ENCODE measurements at places on chromosomes 2 and 18.

DNA sequence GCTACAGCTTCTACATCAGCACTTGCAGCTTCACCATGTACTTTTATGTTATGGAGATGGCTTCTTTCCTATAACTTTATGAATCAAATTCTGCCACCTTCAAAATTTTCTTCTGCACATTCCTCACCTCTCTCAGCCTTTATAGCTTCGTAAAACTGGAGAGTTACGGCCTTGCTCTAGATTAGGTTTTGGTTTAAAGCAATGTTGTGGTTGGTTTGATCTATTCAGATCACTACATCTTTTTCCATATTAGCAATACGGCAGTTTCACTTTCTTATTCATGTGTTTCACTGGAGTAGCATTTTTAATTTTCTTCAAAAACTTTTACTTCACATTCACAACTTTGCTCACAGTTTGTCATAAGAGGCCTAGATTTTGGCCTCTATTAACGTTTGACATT, 242.9 kb upstream of the GYPC start:
- no peak for DNase-seq

GRCh38 chr18:24462838-24463775, 2.7 kb downstream of the HRH4 start:
- no peak for DNase-seq

DNA sequence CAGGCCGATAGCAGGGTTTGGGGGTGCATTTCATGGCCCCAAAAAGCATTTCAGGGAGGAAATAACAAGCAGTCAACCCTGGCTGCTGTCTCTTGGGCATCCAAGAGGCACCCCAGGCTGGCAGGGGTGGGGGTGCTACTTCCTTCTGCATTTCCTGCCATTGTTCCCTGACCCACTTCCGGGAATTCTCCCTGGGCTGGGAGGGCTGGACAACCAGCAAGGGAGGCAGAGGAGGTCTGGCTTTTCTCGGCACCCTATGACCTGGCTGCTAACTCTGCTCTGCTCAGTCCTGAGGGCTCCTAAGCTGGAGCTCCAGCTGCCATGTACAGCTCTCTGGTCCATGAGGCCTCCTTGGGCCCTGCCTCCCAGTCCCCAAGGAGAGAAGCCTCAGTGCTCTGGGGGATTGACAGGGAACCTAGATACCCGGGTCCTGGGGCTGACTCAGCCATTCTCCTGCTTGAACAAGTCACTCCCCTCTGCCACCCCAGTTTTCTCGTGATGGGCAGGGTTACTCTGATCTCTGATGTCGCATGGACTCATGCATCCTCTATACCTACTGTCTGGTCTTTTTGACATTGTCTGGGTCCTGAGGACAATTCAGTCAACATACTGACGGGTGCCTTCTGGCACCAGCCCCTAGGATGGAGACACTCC, 47.2 kb downstream of the DYSF start:
- no peak for DNase-seq

GRCh38 chr2:71784734-71785511, 331.6 kb downstream of the DYSF start:
- peak; percentile 61 for DNase-seq

GRCh38 chr2:48110492-48110891, 204.2 kb upstream of the FBXO11 start:
- no peak for DNase-seq

- no peak for DNase-seq
Observed at GRCh38 chr18:72819050-72819449, 48.7 kb downstream of the NETO1 start.

- no peak for DNase-seq
Observed at GRCh38 chr2:6846967-6847681, 18.6 kb downstream of the CMPK2 start.

DNA sequence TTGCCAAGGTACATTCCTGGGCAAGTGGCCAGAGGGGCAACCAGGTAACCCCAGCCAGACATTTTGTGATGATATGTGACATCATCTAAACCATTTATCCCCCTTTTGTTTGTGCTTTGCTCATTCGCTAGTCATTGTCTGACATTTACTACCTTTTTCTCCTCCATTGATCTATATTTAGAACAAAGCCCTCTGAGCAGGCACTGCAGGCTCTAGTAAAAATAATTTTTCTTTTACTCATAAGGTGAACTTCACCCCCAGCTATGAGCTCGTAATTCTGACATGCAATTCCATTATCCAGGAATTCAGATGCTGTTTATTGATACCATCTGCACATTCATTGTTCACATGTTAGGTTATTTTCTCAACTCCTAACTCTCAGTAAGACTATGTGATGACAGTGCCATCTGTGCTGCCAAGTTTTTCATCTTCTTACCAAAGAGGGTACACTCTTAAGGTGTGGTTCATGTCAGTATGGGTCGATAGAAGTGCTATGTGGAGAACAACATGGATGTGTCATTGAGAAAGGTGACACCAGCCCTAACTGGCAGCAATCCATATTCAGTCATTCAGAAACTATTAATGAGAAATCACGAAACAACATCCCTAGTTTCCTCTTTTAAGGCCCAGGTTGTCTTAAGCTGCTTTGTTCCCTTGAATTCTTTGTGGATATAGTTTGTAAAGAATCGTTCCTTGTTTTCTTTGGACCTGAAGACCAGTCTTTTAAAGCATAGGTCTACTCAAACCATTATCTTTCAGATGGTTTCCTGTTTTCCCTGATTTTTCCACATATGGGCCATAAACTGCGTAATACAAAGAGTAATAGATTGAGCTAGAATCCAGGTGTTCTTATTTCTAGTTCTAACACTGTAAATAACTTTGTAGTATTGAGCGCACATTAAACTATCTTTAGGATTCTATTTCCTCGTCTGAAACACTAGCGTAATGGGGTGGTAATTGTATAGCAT, 978.1 kb upstream of the CDH2 start:
- DNase-seq: no peak

DNA sequence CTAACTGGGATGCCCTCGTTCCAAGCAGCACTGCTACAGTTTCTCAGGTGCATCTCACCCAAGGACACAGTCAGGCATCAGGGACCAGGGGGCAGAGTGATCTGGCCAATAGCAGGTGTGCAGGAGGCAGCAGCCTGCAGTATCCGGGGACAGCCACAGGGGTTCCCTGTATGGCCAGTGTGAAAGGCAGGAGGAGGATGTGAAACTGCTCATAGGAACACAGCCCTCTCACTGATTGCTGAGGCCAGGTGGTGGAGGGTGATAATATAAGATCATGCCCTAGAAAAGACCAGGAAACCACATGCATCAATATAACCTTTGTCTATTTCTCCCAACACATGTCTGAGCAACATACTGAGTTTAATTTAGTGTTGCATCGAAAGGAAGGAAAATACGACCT, 112.7 kb upstream of the TACR1 start:
- DNase-seq: no peak

GRCh38 chr2:230209422-230210051, 10.2 kb downstream of the SP110 start:
- no peak for DNase-seq

GRCh38 chr18:76827205-76828200, 5.1 kb downstream of the ZNF236 start:
- DNase-seq: no peak

DNA sequence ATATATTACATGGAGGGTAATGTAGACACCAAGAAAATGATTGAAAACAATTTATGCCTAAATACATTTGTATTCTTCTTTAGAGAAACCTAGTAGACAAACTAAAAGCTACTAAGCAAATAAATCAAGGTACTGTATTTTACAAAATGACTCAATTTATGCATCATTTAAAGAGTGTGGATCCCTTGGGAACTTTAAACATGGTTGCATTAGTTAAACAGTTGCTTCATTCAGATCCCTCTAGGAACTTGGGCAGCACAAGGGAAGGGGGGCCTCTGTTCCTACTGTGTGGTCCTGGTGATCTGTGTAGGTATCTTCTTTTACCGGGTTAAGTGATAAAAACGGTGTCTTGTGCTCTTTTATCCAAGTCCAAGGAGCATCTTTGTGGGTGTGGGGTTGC, 31.5 kb upstream of the ATP8B1 start:
- DNase-seq: no peak

GRCh38 chr18:49364821-49365220, 95.6 kb downstream of the DYM start:
- DNase-seq: no peak

GRCh38 chr2:224849264-224849663, 133.1 kb upstream of the CCDC195 start:
- DNase-seq: no peak

Measured in coronary artery (tissue), 2 donors.